Activated T-cell treated with anti-CD3 and anti-CD28 coated beads, Interleukin-2, amount 50 U/mL, for 4 hours (primary cell): ENCODE measurements at places on chromosomes 11 and 22. TPM values are rescaled to one million over a fixed set of nuclear protein-coding genes. Genes with fewer than 3 reads are reported as not detected.

- DNase-seq, result no peak
These were observed 257.9 kb downstream of the CTTN start for GRCh38 chr11:70656252-70656651.

- no peak for DNase-seq
These were observed 4.2 kb downstream of the MYBPC3 start for GRCh38 chr11:47348131-47348802.

DNA sequence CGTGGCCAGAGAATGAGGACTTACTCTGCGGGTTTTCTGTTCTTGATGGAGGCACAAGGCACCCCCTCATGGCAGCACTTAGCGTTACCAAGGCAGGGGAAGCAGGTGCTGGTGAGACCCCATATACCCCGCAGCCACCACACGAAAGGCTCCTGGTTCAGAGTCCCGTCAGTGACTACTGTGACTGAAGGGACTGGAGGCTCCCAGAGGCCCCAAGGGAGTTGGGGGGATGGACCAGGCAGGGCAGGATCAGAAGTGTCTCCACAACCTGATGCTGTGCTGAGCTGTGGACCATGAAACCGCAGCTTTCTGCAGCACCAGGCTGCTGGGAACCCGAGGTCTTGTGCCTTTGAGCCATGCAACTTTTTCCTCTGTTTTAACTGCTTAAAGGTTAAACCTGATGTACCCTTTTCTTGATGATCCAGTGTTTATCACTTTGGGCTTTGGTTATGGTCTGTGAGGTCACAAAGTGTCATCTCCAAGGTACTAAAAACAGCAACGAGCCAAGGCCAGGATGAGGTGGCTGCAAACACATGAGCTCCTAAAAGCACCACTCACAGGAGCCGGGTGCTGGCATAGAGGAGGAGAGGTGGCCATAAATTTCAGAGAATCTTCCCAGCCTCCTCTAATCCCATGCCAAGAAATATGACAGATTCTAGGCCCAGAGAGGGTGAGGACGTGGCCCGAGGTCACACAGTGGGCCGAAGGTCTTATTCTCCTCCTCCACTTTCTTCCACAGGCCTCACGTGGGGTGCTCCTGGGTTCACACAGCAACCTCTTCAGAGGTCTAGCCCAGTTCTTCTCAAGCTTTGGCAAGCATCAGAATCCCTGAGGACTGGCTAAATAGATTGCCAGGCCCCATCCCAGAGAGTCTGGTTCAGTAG is 4.2 kb upstream of the LRRC32 start:
- DNase-seq, result no peak

- DNase-seq, result no peak
These were observed 379 bp upstream of the SLC3A2 start for GRCh38 chr11:62880231-62880802.

The MS4A6E gene
- total RNA-seq, result not detected

The NPTXR gene
- 2.0 TPM for total RNA-seq
